ENCODE measurements at places on chromosomes 16 and 17.

DNA sequence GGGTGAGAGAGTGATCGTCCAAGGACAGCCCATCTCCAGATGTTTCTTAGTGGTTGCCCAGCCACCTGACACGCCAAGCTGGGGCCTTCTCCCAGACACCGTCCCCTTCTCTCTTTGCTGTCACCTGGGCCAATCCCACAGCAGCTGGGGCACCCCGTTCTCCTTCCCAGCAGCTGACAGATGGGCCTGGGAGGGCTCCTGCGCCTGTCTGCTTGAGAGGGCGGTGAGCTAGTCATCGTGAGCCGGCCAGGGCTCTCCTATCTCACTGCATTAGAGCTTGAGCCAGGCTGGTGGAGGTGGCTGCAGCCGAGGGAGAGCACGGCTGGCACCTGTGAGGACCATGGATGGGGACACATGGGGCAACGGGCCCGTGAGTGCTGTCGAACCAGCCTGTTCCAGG lies 41.2 kb downstream of the RAB11FIP3 start:
- DNase-seq: no peak

- DNase-seq: peak; percentile 27
Measured at GRCh38 chr16:66026211-66026610, 340.3 kb upstream of the CDH5 start.

- no peak for DNase-seq
Measured at GRCh38 chr16:89297156-89297874, 79.8 kb downstream of the ZNF778 start.

DNA sequence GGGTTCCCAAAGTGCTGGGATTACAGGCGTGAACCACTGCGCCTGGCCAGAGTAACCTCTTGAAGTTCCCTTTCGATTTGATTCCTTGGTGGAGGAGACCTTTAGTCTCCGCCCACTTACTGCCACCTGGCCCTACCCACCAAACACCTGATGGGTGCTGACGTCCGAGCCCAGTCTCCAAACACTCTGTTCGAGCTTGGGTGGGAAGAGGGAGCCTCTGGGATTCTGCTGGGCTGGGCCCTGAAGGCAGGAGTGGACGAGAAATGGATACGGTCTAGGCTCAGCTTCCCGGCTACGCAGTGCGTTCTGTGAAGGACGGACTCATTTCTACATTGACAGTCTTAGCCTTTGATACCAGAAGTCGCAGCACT lies 870 bp upstream of the ITGA3 start:
- peak; percentile 39 for DNase-seq

GRCh38 chr17:73318836-73319235 lies 7.0 kb upstream of the CDC42EP4 start:
- no peak for DNase-seq

- no peak for DNase-seq
Measured at GRCh38 chr16:89022051-89022836, 45.2 kb upstream of the CBFA2T3 start.

Data from GM03348 (cell line).